Activated T-cell treated with anti-CD3 and anti-CD28 coated beads for 24 hours (primary cell): ENCODE measurements at places on chromosomes 7 and 10.

DNA sequence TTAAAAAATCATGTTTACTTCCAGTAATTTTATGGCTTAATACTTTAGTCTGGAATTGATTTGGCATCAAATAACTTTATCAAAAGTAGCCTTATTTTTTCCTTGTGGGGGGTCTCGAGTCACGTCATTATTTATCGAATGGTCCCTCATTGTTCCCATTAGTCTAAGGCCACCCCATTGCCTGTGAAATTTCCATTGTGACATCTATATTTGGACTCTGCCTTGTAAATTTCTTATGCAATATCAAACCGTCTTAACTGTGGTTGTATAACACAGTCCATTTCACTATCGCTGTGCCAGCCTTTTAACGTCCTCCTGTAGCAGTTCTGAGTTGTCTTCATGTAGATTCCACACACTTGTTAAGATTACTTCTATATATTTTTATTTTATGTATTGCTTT, 103.9 kb upstream of the RET start:
- no peak for DNase-seq

GRCh38 chr7:77461246-77461645, 45.1 kb upstream of the GSAP start:
- no peak for DNase-seq

GRCh38 chr7:17062151-17063044, 180.6 kb upstream of the AGR3 start:
- DNase-seq, result no peak

- no peak for DNase-seq
Measured at GRCh38 chr7:42689626-42690025, 222.2 kb downstream of the C7orf25 start.

DNA sequence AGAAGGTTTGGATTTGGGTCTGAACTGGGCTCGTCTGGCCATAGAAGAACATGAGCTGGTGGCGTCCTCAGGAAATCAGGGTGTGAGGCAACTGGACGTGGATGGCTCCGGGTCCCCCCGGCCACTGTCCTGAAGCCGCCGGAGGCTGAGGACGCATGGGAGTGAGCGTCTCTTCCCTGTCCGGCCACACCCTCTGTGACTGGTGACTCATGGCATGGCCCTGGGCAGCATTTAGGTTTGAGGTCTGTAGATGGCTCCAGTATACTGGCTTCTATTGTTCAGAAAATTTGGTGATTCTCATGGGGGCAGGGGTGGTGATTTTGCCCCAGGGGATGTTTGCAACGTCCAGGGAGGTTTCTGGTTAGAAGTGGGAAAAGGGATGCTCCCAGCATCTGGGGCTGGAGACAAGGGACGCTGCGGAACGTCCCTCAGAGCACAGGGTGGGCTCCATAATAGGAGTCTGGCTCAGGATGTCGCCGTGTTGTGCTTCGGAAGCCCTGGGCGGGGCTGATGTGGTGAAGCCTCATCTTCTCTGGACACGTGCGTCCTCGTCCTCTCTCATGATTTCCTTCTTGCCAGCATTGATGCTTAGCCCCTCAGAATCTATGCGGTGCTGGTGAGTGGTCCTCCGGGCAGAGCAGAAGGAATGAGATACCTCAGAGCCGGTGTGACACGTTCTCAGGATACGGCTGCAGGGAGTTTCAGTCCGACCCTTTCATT, 49.9 kb downstream of the PITRM1 start:
- DNase-seq, result no peak

DNA sequence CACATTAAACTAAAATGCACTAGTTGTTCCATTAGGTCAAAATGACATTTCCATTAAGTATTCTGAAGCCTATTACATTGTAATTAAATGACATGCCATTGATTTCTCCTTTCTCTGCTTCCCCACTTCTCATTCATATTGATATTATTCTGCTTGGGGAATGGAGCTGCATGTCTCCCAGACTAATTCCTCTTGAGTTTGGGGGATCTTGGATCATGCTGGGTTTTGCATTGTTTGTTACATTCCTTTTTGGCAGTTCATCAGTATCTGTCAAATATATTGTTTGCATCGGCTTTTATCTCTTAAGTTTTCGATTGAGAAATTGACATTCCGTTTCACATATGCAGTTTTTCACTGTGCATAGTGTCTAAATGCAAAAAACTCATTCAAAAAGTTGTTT, 65.1 kb upstream of the CYP26C1 start:
- DNase-seq, result no peak

GRCh38 chr10:121753726-121754476, 155.7 kb upstream of the FGFR2 start:
- DNase-seq, result no peak

DNA sequence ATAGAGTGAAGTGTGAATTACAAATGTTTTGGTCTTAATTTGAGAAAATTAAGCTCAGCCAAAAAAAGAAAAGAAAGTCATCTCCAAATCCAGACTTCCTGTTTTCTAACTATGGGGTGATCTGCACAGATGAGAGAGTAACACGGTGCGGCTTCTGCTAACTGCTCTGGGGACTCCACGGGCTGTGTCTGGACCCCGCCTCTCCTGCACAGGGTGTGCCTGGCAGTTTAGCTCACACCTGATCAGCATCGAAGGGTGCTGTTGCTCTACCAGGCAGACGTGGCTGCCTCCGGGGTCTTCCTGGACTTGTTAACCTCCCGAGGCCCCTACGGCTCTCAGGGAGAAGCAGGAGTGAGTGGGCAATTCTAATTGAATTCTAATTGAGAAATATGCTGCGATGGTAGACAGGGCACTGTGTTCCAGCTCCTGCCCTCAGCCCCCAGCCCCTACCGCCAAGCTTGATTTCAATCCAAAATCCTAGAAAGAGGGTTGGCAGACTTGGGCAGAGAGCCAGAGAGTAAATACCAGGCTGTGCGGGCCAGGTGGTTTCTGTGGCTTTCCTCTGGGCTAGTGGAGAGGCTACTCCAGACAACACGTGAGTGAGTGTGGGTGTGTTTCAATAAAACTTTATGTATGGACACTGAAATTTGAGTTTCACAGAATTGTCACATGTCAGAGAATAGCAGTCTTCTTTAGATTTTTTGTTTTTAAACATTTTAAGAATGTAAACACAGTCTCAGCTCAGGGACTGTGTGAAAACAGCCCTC, 13.4 kb downstream of the SHH start:
- no peak for DNase-seq

- no peak for DNase-seq
Measured at GRCh38 chr10:112843623-112844022, 106.4 kb upstream of the TCF7L2 start.

DNA sequence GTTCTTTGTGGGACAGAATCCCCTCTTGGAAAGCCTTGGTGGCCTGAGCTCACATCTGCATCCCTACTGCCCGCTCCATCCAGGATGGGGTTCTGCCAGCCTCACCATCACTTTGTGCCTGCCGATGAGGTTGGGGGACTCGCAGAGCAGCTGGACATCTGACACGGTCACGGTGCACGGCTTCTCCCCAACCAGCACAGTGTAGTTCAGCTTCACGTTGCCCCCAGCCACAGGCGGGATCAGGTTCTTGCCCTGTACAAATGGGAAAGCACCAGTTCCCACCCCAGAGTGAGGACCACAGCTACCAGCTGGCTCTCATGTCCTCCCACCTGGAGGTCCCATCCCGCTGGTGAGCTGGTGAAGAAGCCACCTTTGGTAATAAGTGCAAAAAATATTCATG, 395.8 kb downstream of the PLXNA4 start:
- DNase-seq, result no peak

- DNase-seq, result no peak
Measured at GRCh38 chr10:119724593-119725516, 995 bp upstream of the INPP5F start.

- DNase-seq, result no peak
Measured at GRCh38 chr7:10815546-10815945, 158.1 kb upstream of the PHF14 start.

DNA sequence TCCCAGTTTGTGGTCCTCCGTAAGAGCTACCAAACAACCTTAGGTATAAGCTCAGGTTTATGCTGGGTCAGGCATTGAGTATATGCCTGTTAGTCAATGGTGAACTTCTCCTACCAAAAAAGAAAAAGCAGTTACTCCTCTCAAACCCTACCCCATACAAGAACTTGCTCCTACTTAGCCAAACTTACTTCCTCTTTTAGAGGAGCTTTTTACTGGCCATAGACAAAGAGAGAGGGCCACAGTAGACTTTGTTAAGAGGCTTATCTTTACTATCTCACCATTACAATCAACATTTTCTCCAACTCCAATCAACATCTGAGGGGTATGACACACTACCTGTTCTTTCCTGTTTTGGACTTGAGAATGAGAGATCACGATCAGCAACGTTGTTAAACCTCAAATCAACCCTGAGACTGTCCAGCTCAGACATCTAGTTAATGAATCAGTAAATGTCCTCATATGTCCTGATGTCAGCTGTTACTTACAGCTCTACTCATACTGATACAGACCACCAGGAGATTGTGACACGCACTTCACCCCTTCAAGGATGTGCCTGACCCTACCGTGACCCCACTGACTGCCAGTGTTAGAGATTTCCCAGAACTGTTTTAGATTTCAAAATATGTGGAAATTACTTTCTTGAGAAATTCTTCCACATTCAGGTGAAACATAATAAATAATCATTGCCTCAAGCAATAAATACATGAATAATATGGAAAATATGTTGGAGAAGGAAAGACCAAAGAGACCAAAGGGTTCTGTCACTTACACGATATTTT, 18.4 kb upstream of the CCDC71L start:
- DNase-seq, result no peak

DNA sequence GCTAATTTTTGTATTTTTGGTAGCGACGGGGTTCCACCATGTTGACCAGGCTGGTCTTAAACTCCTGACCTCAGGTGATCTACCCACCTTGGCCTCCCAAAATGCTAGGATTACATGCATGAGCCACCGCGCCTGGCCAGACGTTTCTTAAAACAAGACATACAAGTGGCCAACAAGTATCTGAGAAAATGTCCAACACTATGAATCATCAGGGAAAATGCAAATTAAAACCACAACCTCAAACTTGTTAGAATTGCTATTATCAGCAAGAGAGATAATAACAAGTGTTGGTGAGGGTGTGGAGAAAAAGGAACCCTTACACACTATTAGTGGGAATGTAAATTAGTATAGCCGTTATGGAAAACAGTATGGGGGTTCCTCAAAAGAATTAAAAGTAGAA, 148.6 kb downstream of the SUGCT start:
- no peak for DNase-seq

- no peak for DNase-seq
Measured at GRCh38 chr7:24052572-24053260, 231.3 kb upstream of the NPY start.

DNA sequence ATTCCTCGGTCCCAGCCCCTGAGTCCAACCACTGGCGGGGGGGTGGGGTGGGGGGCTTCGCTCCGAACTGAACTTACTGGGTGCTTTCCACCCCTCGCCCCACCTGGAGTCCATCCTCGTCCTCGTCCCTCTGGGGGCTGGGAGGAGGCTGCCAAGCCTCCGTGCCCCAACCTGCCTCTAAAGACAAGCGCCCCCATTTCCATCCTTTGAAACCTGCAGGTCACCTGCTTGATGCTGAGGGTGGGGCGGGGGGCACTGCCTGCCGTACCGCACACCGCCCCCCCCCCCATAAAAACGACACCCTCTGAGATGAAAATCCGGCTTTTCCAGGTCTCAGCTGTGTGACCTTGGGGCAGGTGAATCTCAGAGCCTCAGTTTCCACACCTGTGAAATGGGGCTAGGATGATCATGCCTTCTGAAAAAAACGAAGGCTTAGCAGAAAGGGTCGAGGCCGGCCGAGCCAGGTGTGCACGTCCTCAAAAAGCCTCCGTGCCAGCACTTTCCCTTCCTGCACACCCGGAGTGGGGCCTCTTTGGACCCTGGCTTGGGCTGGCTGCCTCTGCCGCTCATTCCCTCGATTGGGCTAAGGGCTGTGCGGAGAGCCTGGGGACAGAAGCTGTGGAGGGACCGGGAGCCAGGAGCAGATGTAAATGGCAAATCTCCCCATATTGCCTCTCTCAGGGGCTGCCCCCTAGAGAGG, 967 bp downstream of the ELFN1 start:
- DNase-seq, result no peak

DNA sequence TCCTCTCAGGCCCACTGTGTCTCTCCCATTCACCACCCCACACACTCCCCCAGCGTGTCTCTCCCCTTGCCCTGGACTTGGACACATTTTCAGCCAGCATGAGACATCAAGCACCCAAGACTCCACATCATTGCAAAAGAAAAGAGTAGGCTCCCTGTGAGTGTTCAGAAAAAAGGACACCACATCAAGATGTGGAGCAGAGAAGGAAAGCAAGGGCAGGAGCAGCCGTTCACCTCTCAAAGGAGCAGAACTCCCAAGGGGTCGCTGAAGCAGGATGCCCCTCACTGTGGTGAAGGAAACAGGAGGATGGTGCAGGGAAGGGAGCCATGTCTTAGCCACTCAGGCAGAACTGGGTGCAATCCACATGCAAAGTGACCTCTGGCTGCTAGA, 89.9 kb upstream of the MACROH2A2 start:
- no peak for DNase-seq
